ENCODE measurements at places on chromosomes 7 and 10.
A peak's percentile ranks its signal among the peaks of the same experiment; 100 is the strongest.

GRCh38 chr10:19200211-19200610 is 151.6 kb downstream of the MALRD1 start:
- DNase-seq, result no peak

DNA sequence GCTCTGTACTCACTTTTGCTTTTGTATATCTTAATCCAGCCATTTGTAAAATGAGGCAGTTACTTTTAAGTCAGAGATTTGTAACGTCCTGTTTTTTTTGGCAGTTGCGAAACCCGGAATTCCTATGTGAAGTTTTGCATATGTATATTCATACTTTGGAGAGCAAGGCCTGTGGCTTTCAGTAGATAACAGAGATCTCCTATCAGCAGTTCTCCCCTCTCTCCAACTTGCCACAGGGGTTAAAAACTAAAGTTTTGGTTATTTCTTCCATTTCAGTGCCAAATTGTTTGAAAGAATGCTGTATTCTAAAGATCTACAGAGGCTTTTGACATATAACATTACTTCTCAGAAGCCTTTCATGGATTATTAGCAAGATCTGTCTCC is 102.4 kb downstream of the EXOC4 start:
- DNase-seq, result peak; percentile 30

DNA sequence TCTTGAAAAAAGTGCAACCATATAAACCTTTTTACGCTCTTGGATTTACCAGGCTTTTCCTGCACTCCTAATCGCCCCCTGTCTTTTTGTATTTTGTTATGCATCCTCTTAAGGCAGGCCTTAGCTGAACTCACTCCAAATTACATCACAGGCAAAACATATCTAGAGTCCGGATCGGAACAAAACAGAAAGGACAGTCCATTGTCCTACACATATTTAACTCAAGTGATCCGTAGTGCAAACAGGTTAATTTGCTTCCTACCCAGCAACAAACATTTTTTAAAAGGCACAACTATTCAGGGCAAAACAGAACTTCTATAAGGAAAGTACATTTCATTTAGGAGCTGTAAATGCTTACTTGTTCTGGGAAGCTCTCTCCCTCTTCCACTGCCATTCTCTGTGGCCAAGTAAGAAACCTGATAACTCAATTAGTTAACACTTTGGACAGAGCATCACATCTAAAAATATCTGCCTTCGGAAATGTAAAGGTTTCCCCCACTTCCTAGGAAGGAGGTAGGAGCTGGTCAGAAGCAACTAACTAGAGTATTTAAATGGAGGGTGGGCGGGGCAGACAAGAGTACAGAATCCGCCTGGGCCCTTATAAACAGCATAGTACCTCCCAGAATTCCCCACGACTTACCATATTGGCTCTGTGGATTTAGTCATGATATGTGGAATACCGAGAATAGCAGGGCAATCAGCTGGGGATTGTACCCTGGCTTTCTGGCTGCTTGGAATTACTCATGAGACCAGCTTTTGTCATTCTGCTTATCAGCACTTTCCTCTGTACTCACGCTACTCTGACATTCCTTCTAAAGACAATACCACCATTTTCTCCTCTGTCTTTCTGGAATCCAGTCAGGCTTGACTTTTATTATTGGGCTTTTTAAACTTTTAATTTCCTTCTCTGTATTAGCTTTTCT is 89.5 kb downstream of the ANK3 start:
- DNase-seq, result no peak

GRCh38 chr10:34151481-34151880 is 663.6 kb downstream of the PARD3 start:
- no peak for DNase-seq

DNA sequence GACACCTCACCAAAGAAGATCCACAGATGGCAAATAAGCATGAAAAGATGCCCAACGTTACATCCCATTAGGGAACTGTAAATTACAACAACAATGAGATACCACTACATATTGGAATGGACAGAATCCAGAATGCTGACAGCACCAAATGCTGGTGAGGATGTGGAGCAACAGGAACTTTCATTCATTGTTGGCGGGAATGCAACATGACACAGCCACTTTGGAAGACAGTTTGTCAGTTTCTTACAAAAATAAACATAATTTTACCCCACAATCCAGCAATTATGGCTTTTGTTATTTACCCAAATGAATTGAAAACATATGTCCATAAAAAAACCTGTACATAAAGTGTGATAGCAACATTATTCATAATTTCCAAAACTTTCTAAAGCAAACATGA is 176.8 kb downstream of the C7orf25 start:
- no peak for DNase-seq

DNA sequence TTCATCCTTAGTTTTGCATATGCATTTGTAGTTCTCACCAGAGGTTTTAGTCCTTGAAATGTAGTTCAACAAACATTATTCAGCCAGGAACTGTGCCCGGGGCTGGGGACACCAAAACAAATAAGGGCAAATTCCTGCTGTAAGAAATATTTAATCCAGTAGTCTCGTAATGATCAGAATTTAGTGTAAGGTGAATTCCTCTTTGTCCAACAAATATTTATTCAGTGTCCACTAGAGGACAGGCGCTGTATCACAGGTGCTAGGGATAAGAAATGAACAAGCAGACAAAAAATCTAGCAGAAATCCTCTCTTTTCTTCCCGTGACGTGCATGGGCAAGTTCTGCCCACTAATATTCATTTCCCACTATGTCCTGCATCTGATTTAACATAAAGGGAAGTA is 17.6 kb downstream of the LGI1 start:
- no peak for DNase-seq
